Stimulated activated CD4-positive, alpha-beta T cell treated with anti-CD3 and anti-CD28 coated beads, Interleukin-15, amount 100 ng/mL, for 48 hours (primary cell): ENCODE measurements at places on chromosomes 11 and 22.

GRCh38 chr11:3959015-3959902, 103.8 kb downstream of the STIM1 start:
- DNase-seq, result no peak

DNA sequence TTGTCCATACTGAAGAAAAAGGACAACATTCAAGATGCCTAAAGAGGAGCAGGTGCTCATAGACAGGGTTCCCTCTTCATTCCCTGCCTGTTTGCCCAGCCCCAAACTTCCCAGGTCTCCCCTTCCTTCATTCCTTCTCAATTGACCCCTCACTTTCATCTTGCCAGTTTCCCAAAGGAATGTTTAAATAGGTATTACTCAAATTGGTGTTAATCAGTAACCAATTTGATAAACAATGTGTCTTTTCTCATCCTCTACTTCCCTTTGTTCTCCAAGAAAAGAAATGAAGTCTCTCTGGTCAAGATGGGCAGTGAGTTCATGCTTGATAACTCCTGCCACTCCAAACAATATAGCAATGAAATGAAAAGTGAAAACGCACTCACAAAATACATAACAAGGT, 101.9 kb downstream of the TMPRSS5 start:
- DNase-seq, result no peak

- DNase-seq, result peak; percentile 14
Observed at GRCh38 chr11:82775736-82776346, 42.2 kb upstream of the FAM181B start.

GRCh38 chr11:108817976-108818375, 153.1 kb downstream of the DDX10 start:
- DNase-seq, result no peak

- DNase-seq, result no peak
Observed at GRCh38 chr11:19306179-19306944, 65.6 kb upstream of the E2F8 start.

DNA sequence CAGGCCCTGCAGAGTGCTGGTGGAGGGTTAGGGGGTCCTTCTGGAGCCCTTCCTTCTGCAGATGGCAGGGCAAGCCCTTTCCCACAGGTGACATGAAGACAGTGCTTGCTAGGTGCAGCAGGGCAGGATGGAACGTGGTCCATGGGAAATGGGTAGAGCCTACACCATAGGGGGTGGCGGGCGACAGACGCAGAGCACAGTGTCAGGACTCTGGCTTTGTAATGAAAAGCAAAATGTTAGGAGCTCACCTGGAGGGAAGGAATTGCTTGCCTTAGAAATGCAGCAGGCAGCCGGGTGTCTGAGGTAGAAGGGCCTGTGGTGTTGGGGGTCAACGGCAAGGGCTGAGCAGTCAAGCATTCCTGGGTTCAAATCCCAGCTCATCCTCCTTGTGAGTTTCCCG, 54.9 kb downstream of the ARHGAP8 start:
- DNase-seq, result no peak

DNA sequence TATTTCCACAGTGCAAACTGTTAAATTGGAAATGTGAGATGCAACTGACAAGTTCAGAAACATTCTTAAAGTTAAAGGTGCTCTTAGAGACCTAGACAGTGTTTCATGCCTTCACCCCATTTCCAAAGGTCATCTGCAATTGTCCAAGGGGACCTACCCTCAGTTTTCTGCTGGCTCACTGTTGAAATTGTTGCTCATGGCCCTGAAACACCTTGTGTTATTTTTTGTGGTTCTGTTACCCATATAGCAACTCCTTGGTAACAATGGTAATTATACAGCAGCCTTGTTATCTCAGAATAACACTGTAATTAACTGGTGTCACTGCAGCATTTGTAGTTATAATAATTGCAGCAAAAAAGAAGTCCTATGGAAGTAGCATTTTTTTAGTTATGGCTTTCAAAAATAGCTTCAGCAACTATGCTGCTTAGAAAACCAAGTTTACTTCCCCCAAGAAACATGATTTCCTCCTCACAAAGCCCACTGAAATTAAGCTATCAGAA, 49.2 kb upstream of the CCDC34 start:
- no peak for DNase-seq

DNA sequence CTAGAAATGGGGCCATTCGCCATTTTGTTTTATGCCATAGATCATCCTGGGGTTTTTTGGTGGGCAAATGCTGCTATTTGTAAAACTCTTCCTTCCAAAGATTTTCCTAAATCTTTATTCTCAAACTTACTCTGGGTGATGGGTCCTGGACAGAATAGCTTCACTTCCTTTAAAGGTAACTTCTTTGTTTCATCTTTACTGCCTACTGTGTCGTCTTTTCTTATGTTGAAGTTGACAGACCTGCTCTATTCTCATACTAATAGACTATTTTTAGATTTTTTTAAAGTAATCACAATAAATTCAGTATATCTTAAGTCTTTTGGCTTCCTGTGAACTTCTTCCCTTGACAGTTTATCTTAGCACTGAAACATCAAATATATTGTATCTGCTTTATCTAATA, 98.6 kb downstream of the YAP1 start:
- DNase-seq, result no peak
